ENCODE measurements at places on chromosomes 5 and 9. TPM values are rescaled to one million over a fixed set of nuclear protein-coding genes. Genes with fewer than 3 reads are reported as not detected.

GRCh38 chr5:159727167-159727566 is 189.1 kb upstream of the ADRA1B start:
- H3K36me3 ChIP-seq: no peaks in the 10 kb centered on the region
- H3K4me3 ChIP-seq: no peak overlapping the region
- no peaks in the 10 kb centered on the region for H3K4me1 ChIP-seq
- DNase-seq: no peak

GRCh38 chr9:38350529-38350928 is 42.0 kb upstream of the ALDH1B1 start:
- no peaks in the 10 kb centered on the region for H3K4me1 ChIP-seq
- no peak for DNase-seq
- H3K4me3 ChIP-seq: no peak overlapping the region
- no peaks in the 10 kb centered on the region for H3K27me3 ChIP-seq
- H3K36me3 ChIP-seq: no peaks in the 10 kb centered on the region

- no peak overlapping the region for H3K4me3 ChIP-seq
- no peak for DNase-seq
- no peaks in the 10 kb centered on the region for H3K36me3 ChIP-seq
- no peaks in the 10 kb centered on the region for H3K4me1 ChIP-seq
- no peak overlapping the region for H3K27ac ChIP-seq
- no peaks in the 10 kb centered on the region for H3K27me3 ChIP-seq
Observed at GRCh38 chr5:73786043-73786831, 160.2 kb downstream of the ARHGEF28 start.

GRCh38 chr5:6604946-6605345 is 27.9 kb downstream of the NSUN2 start:
- H3K27ac ChIP-seq: no peak overlapping the region
- H3K4me3 ChIP-seq: no peak overlapping the region
- peaks cover 35% of the 10 kb centered on the region for H3K36me3 ChIP-seq
- DNase-seq: no peak
- no peaks in the 10 kb centered on the region for H3K4me1 ChIP-seq

- H3K27me3 ChIP-seq: no peaks in the 10 kb centered on the region
- H3K4me1 ChIP-seq: no peaks in the 10 kb centered on the region
- no peak for DNase-seq
- no peaks in the 10 kb centered on the region for H3K36me3 ChIP-seq
- H3K27ac ChIP-seq: no peak overlapping the region
Observed at GRCh38 chr5:74625742-74626241, 14.7 kb downstream of the ENC1 start.

GRCh38 chr9:130143958-130144366 is 28.2 kb upstream of the NCS1 start:
- no peak for DNase-seq
- H3K27ac ChIP-seq: no peak overlapping the region
- no peaks in the 10 kb centered on the region for H3K27me3 ChIP-seq
- H3K36me3 ChIP-seq: no peaks in the 10 kb centered on the region
- no peak overlapping the region for H3K4me3 ChIP-seq

DNA sequence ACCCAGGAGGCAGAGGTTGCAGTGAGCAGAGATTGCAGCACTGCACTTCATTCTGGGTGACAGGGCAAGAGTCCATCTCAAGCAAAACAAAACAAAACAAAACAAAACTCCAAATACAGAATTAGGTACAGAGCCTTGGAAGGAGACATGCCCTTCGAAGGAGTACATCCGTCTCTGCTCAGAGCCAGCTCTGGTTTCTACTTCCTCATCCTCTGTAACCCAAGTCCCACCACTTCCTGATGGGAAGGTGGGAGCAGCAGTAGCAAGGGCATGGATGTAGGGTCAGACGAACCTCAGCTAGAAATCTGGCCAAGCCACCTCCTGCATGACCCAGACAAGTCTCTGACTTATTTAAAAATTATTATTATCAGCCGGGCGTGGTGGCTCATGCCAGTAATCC is 16.5 kb upstream of the STXBP1 start:
- no peak overlapping the region for H3K27ac ChIP-seq
- H3K36me3 ChIP-seq: no peaks in the 10 kb centered on the region
- no peak overlapping the region for H3K4me3 ChIP-seq
- no peaks in the 10 kb centered on the region for H3K27me3 ChIP-seq

DNA sequence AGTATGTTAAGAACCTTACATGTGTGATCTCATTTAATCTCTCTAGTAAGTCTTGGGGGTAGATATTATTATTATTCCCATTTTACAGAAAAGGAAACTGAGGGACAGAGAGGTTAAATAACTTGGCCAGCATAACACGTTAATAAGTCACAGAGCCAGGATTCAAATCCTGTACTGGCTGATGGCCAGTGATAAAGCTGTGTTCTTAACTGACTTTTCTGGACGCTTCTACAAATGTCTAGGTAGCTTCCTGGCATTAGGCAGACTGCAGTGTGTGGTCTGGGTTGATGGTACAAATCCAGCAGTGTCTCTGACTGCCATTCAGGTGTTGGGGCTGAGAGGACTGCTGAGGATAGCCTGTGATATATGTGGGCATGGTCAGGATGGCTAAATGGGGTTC is 125.8 kb upstream of the CXCL14 start:
- no peak overlapping the region for H3K27ac ChIP-seq
- H3K4me1 ChIP-seq: peaks cover 3% of the 10 kb centered on the region
- no peak for DNase-seq
- H3K36me3 ChIP-seq: no peaks in the 10 kb centered on the region
- no peak overlapping the region for H3K4me3 ChIP-seq

DNA sequence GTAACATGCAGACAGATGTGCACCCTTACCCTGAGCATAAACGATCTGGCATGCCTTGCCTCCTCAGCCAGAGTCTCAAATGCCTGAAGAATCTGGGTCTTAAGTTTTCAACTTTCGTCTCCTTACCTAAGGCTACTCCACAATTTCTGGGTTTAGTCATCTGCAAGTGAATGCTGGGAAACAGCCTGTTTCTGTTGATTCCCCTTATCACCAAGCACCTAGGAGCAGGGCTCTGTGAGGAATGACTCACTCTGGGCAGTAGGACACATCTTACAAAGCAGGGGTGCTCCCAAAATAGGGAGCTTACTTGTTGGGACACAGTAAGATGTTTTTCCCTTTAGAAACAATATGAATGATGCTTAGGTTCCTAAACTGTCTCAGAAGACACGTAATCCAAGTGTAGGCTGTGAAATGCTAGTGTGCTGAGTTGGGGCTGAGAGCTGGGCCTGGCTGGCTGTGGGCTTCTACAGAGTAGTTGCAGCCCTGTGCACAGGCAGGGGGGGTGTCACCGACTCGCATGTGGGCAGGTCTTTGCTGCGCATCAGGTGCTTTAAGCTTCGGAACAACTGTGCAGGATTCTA is 58.0 kb downstream of the DAP start:
- no peaks in the 10 kb centered on the region for H3K27me3 ChIP-seq
- H3K36me3 ChIP-seq: no peaks in the 10 kb centered on the region
- no peak overlapping the region for H3K4me3 ChIP-seq

GRCh38 chr9:14314424-14314928 is 535 bp upstream of the NFIB start:
- no peaks in the 10 kb centered on the region for H3K36me3 ChIP-seq
- peak overlapping the region; percentile 61 for H3K4me3 ChIP-seq
- H3K27me3 ChIP-seq: no peaks in the 10 kb centered on the region
- peak; percentile 86 for DNase-seq
- H3K4me1 ChIP-seq: no peaks in the 10 kb centered on the region

DNA sequence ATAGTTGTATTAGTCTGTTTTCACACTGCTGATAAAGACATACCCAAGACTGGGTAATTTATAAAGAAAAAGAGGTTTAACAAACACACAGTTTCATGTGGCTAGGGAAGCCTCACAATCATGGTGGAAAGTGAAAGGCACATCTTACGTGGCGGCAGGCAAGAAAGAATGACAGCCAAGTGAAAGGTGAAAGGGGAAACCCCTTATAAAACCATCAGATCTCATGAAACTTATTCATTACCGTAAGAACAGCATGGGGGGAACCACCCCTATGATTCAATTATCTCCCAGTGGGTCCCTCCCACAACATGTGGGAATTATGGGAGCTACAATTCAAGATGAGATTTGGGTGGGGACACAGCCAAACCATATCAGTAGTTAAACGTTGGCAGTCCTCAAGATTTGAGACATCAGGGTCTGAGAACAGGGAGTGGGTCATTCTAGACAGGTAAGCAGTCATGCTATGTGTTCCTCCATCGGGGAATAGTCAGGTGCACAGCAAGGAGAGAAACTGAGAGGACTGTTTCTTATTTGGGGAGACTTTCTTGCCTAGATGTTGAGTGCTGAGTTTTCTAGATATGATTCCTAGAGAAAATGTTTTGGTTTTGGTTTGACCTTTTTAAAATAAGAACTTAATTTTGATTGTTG is 45.8 kb upstream of the ENTREP1 start:
- no peaks in the 10 kb centered on the region for H3K27me3 ChIP-seq
- DNase-seq: no peak
- H3K36me3 ChIP-seq: no peaks in the 10 kb centered on the region
- no peak overlapping the region for H3K27ac ChIP-seq
- no peak overlapping the region for H3K4me3 ChIP-seq

- H3K27ac ChIP-seq: no peak overlapping the region
- no peak for DNase-seq
- no peak overlapping the region for H3K4me3 ChIP-seq
Observed at GRCh38 chr9:85163415-85163814, 493.9 kb downstream of the NTRK2 start.

- H3K36me3 ChIP-seq: no peaks in the 10 kb centered on the region
- no peak overlapping the region for H3K4me3 ChIP-seq
- no peaks in the 10 kb centered on the region for H3K27me3 ChIP-seq
- H3K27ac ChIP-seq: no peak overlapping the region
- no peak for DNase-seq
Observed at GRCh38 chr5:53118879-53119278, 9.3 kb upstream of the MOCS2 start.

DNA sequence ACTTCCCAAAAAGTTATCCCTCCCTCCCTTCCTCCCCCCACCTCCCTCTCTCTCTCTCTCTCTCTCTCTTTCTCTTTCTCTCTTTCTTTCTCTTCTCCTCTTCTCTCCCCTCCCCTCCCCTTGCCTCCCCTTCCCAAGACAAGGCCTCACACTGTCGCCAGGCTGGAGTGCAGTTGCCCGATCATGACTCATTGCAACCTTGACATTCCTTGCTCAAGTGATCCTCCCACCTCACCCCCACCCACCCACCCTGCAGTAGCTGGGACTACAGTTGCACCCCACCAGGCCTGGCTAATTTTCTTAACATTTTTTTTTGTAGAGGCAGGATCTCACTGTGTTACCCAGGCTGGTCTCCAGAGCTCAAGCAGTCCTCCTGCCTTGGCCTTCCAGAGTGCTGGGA is 32.8 kb downstream of the VPS13A start:
- H3K27me3 ChIP-seq: no peaks in the 10 kb centered on the region
- no peak overlapping the region for H3K4me3 ChIP-seq
- DNase-seq: no peak
- H3K36me3 ChIP-seq: no peaks in the 10 kb centered on the region
- H3K4me1 ChIP-seq: no peaks in the 10 kb centered on the region

The SPATA6L gene
- total RNA-seq: 5.0 TPM

The PFN3 gene
- not detected for total RNA-seq

The HNRNPAB gene
- 286 TPM for total RNA-seq

The CNTFR gene
- 1.9 TPM for total RNA-seq

The FIBCD1 gene
- total RNA-seq: 32.9 TPM

Measured in colonic mucosa (tissue), 4 donors.